Activated CD8-positive, alpha-beta memory T cell treated with anti-CD3 and anti-CD28 coated beads, Interleukin-2, amount 10 ng/mL, durations not matched to agents 7 days and 5 days (primary cell): ENCODE measurements at places on chromosomes 7 and 10.

DNA sequence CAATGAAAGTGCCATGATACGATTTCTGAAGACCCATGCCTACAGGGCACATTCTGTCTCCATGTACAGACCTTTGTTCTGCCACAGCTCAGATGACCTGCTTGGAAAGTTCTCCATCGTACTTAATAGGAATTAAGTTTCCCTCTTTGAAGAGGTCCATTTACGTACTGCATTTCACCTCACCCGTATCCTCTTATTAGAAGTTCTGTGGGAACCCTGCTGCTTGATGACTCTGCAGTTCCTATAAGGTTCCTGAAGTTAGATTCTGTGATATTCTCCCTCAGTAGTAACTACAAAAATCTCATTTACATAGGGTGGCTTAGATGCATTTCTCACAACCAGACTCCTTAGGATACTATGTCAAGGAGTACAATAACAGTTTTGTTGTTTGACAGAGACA is 50.9 kb downstream of the MINDY3 start:
- DNase-seq, result no peak

GRCh38 chr7:119438315-119438714 is 834.7 kb upstream of the KCND2 start:
- no peak for DNase-seq

- no peak for DNase-seq
Measured at GRCh38 chr10:103917302-103918052, 507 bp downstream of the STN1 start.

- no peak for DNase-seq
Measured at GRCh38 chr7:50676079-50676478, 106.6 kb downstream of the GRB10 start.

DNA sequence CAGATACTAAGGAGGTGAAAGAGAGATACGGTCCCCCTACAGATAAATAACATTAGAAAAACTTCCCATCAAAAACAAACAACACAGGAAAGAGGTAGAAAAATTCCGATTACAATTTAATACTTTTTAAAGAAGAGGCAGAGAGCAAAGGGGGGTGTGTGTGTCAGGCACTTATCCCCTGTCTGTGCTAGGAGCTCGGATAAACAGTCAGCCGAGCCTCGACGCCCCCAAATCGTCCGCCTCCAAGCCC is 3.6 kb downstream of the PAX2 start:
- no peak for DNase-seq

- DNase-seq, result no peak
Measured at GRCh38 chr7:138491612-138492386, 31.7 kb downstream of the TRIM24 start.
